ENCODE measurements at places on chromosomes 12 and 14. TPM values are rescaled to one million over a fixed set of nuclear protein-coding genes. Genes with fewer than 3 reads are reported as not detected.

GRCh38 chr12:66971816-66972215, 292.9 kb upstream of the GRIP1 start:
- DNase-seq: no peak

- no peak for DNase-seq
These were observed 476.4 kb upstream of the LRFN5 start for GRCh38 chr14:41130274-41130673.

GRCh38 chr14:29741909-29742401, 185.7 kb downstream of the PRKD1 start:
- DNase-seq: no peak

GRCh38 chr14:73861073-73861472, 9.4 kb downstream of the PTGR2 start:
- no peak for DNase-seq

DNA sequence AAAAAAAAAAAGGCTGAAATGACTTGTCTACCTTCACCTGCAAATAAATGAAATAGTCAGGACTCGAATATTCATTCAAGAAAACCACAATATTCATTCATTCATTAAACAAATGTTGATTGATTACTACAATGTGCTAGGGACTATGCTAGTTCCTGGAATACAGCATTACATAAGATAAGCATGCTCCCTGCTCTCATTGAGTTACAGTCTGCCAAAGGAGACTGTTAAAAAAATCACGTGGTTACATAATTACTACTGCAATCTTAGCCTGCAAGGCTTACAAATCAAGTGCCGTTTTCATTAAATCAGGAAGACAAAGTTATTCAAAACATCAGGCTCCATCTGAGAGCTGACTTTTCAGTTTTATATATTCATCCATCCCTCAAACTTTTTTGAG, 70.4 kb upstream of the RIC8B start:
- DNase-seq: no peak

DNA sequence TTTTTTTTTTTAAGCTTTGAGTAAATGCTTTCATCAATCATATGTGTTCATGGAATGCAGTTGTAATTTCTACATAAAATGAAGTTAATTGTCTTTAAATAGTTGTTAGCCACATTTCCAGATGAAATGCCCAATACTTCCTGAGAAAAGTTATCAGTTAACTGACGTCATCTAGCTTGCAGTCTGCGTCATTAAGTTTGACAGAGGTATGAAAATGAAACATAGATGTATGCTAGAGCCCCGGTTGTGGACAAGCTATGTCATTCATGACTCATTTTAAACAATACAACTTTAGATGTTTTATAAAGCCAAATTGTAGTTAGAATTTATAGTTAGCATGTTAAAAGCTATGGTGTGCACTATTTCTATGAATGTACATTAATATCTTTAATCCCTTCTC, 90.7 kb downstream of the PLEKHA5 start:
- DNase-seq: no peak

- no peak for DNase-seq
These were observed 17.2 kb upstream of the RAD52 start for GRCh38 chr12:966724-967123.

DNA sequence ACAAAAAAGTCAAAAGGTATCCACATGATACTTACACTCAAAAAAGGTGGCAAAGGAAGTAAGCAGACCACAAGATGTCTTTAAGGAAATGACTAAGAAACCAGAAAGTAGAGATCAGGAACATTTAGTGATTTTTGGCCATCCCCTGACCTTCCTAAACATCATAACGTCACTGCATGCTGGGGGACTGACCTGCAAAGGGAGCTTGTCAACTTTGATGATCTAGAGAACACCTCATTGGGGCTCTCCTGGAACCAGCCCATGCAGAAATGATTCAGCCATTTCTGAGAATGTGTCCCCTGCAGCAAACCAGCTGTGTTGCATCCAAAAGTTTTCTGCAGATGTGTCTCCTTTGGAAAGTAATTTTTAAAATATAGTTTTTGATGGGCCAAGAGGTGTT, 152.2 kb upstream of the RASSF8 start:
- no peak for DNase-seq

DNA sequence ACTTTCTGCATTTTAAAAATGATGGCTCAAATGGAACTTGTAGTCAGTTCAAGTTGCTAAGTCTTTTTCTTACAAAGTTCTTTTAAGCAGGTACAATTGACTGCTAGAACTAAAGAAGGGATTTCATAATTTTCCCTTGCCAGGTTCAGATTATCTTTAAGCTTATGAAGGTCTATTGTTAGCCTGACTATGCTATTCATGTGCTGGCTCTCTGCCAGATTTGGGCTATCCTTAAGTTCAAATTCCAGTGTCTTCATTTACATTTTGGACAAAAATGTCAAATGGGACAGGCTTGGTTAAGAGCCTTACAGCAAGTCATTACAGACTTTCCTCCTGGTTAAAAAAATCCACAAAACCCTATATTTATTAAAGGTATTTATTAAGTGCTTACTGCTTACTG, 42.3 kb downstream of the INSM2 start:
- no peak for DNase-seq

GRCh38 chr12:2960390-2960956, 1.3 kb downstream of the TEAD4 start:
- DNase-seq: no peak

PSMC1 gene
- 93.2 TPM for total RNA-seq

WNT1 gene
- not detected for total RNA-seq

PPP1R1A gene
- total RNA-seq: 28.7 TPM

TPH2 gene
- total RNA-seq: not detected

FAIM2 gene
- 0.75 TPM for total RNA-seq

GARIN6 gene
- total RNA-seq: not detected

TMEM132C gene
- 0.96 TPM for total RNA-seq

TTC7B gene
- total RNA-seq: 18.5 TPM

FICD gene
- 30.8 TPM for total RNA-seq

ASCL1 gene
- not detected for total RNA-seq

Measured in ascending aorta (tissue), 2 donors.